ENCODE measurements at places on chromosomes 7 and 10.

GRCh38 chr7:66356277-66356721 lies 151.2 kb downstream of the TPST1 start:
- no peak for DNase-seq

DNA sequence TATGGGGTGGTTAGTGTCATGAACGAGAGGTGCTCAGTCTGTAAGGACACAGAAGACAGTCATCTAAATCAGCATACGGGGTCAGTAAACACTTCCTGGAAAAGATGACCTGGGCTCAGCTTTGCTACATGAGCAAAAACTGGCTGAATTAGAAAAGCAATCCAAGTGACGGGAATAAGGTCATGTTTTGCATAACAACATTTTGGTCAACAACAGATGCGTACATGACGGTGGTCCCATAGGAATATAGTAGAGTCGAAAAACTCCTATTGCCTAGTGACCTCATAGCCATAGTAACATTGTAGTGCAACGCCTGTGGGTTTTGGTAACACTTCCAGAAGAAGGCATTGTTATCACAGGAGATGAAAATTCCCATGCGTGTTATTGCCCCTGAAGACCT lies 92.9 kb downstream of the CTNNA3 start:
- no peak for DNase-seq

DNA sequence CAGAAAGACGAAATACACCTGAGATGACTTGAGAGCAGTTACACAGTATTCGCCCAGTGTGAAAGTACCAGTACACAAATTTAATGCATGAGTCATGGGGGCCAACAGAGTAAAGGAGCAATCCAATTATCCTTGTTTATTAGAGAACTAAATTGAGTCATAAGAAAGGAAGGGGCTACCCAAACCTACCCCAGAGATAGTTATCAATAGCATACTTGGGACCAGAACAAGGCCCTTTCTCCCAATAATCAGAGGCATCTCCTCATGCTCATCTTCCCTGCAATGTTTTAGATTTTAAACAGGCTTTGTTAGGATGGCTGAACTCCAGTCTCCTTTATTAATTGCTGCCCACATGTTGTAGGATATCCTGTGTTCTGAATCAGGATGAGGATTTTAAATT lies 239.7 kb upstream of the LRGUK start:
- no peak for DNase-seq

- DNase-seq, result no peak
Measured at GRCh38 chr7:17044861-17045260, 163.1 kb upstream of the AGR3 start.

GRCh38 chr7:101576998-101577397 lies 52.1 kb downstream of the MYL10 start:
- DNase-seq, result no peak

DNA sequence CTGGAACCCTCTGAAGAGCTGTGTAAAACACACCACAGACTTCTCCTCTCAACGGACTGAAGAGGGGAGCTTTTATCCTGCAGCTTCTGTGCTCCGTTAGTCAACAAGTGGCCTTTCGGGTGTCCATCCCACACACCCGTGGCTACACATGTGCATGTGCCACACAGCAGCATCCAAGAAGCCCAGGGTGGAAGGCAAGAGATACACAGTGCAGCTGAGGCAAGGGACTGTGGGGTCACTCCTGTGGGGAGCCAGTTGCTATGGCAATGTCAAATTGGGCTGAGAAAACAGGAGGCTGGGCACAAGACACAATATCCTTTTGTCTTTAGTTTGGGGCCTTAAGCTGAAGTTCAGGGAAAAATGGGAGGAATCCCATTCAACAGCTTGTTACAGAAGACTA lies 28.7 kb downstream of the NET1 start:
- DNase-seq, result no peak

GRCh38 chr10:558891-559766 lies 130.3 kb downstream of the DIP2C start:
- no peak for DNase-seq

DNA sequence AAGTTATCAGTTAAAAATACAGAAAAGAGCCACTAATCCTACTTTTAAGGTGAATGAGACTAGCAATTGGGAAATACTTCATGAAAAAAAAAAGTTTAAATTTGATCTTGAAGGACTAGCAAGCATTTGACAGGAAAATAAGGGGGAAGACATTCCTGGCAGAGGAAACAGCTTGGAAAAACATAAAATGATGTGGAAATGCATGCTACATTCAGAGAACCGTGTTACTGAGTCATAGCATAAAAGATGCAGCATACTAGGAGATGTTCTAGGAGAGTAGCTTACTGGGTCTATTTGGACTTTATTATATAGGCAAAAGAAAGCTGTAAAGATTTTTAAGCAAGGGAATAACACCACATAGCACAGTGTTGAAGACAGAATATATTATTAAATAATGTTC lies 108.6 kb upstream of the COL1A2 start:
- DNase-seq, result no peak

DNA sequence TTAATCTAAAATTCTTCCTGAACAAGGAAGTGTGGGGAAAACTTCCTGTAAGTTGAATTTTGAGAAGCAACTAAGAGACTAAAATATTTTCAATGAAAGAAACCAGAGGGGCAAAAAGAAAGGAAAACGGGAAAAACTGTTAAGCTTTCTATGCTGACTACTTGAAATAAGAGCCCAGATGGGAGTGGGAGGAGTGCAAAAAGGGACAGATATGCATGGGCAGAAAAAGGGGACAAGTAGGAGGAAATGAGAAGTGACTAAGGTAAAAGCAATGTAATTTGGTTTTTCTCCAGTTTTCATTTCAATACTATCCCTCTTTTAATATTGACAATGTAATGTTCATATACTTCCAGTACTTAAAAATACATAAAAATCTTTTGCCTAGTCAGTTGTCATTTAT lies 11.1 kb downstream of the OGA start:
- no peak for DNase-seq
